ENCODE measurements at places on chromosomes 7 and 10.

DNA sequence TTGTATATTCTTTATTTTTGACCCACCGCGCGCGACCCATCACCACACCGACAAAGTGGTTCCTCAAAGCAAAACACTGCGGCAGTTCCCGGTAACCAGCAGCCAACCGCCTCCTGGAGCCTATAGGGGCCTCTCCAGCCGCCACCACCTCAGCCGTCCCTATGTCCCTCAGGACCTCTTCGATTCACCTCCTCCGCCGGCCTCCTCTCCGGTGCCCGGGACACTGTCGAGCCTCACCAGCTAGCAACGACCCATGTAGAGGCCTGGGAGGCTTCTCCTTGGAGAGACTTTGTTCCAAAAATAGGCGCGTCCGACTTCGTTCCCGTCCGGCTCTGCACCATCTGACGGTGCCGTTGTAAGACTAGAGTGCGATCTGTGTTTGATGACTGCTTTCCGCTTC, 158.8 kb downstream of the HGF start:
- no peak for DNase-seq

GRCh38 chr10:102501201-102502028, 1.1 kb downstream of the ACTR1A start:
- DNase-seq, result no peak

DNA sequence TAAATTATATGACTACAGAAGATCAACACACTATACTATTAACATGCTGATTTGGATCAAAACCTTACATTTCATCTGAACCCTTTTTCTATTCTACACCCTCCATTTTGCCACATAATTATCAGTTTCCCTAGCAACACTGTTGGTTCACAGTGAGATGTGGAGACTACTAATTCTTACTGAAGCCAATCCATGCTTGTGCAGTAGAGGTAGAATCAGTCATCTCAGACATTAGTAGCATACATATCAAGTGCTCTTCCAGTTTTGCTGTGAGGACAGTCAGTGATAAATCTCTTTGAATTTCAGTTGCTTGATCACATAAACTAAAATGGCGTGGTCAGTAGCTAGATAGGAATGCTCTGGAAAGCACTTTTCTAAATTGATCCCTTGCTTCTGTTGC, 70.3 kb downstream of the PON1 start:
- no peak for DNase-seq

- DNase-seq, result peak; percentile 93
These were observed 70.2 kb downstream of the AHCYL2 start for GRCh38 chr7:129295015-129295423.

- no peak for DNase-seq
These were observed 277.7 kb downstream of the ZEB1 start for GRCh38 chr10:31596765-31597164.

GRCh38 chr7:41431671-41432070, 271.2 kb downstream of the INHBA start:
- no peak for DNase-seq

- DNase-seq, result no peak
These were observed 84.1 kb downstream of the VOPP1 start for GRCh38 chr7:55488216-55488615.

DNA sequence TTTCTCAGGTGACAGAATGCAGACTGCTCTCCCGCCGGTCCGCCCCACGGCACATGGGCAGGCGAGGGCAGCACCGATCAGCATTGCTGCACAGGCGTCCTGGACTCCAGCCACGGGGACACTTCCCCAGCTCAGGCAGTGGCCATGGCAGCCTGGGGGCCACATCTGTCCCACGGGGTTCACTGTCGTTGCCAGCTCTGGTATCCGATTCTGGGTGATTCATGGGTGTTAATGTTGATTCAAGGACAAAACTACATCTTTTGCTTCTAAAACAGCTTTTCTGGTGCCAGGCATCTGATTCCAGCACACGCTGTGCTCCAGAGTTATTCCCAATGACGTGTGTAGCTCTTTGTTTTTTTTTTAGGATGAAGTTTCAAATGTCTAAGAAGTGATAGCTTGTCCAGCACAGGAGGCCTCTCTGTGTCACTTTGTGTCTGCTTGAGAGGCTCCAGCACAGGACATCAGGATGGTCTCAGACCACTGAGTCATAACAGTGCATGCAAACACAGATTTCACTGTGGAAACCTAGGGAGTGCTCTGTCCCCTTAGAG, 218.0 kb downstream of the WDR37 start:
- peak; percentile 79 for DNase-seq

DNA sequence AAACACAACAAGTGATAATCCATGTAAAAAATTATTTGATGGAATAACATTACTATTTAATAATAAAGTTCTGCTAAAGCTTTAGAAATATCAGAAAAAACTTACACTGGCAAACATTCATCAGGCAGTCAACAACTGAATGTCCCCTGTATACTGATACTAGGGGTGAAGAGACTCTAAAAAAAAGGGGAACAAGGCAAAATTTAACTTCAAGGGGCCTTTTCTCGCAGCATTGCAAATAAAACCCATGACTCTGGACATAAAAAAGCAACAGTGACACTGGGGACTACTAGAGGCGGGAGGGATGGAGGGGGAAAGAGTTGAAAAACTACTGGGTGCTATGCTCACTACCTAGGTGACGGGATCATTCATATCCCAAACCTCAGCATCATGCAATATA, 5.8 kb upstream of the IFRD1 start:
- DNase-seq, result no peak

- no peak for DNase-seq
These were observed 64.4 kb upstream of the NANOS1 start for GRCh38 chr10:118965096-118965495.

- no peak for DNase-seq
These were observed 592 bp upstream of the PIK3CG start for GRCh38 chr7:106864298-106865081.

- DNase-seq, result no peak
These were observed 137.5 kb upstream of the MKLN1 start for GRCh38 chr7:131190146-131190545.

DNA sequence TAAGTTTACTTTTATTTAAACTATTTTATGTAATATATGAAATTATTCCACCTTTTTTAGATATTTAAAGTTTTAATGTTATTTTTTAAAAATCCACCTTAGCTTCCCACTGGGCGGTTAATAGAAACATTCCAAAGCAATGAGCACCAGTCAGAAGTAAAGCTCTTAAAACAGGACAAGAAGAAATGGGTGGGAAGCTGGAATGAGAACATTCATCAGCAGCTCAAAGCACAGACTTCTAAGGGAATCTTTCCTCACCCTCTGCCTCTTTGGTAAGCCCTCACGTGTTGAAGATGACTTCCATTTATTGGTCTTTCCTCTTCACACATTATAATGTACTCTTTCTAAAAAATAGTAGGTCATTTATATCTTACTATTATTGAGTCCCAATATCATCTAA, 3.1 kb downstream of the AGMO start:
- DNase-seq, result peak; percentile 78

GRCh38 chr7:86477343-86477935, 166.3 kb upstream of the GRM3 start:
- no peak for DNase-seq

GRCh38 chr7:120654241-120654640, 203.7 kb downstream of the TSPAN12 start:
- no peak for DNase-seq

- DNase-seq, result no peak
These were observed 58.0 kb downstream of the MAP3K8 start for GRCh38 chr10:30491916-30492515.

GRCh38 chr10:128064108-128064969, 61.9 kb downstream of the MKI67 start:
- peak; percentile 98 for DNase-seq

DNA sequence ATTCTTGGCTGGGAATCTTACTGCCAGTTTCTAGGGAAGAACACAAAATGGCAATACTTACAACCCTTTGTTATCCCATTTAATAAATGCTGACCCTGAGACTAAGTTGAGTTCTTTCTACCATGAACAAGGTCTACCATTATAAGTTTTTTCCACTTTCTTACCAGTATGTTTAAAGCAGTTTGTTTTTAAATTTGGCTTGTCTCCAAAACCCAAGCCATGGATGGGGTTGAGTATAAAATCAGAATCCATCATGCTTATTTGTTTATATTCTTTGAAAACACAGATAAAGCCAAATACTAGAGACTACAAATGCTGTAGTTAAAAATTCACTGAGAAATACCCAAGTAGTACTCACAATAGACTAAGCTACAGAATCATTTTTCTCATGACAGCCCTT, 41.1 kb upstream of the HNRNPH3 start:
- no peak for DNase-seq

- peak; percentile 65 for DNase-seq
These were observed 1.2 kb upstream of the PRRT4 start for GRCh38 chr7:128362670-128363069.

DNA sequence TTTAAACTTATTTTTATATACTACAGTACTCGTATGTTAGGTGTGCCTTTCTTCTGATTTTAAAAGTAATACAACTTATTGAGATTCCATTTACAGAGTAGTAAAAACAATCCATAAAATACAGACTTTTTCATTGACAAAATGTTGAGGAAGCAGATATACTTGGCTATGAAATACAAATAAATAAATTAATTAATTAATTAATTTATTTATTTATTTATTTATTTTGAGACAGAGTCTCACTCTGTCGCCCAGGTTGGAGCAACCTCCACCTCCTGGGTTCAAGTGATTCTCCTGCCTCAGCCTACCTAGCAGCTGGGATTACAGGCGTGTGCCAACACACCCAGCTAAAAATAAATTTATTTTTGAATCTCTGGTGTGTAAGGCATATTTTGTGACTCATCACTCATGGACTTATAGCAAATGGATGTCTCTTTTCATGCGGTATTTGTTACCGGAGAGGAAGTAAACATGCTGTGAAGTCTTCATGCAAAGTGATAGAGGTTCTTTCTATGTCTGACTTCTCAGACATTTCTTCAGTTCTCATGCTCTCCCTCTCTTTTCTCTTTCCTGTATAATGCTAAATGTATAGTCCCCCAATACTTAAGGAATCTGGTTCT, 20.2 kb upstream of the SRPK2 start:
- no peak for DNase-seq
